ENCODE measurements at places on chromosomes 6 and 20.
A peak's percentile ranks its signal among the peaks of the same experiment; 100 is the strongest.

- peak; percentile 99 for DNase-seq
Observed at GRCh38 chr6:32971581-32972352, 3.4 kb downstream of the BRD2 start.

- no peak for DNase-seq
Observed at GRCh38 chr20:53935344-53936084, 134.9 kb downstream of the BCAS1 start.

- DNase-seq, result no peak
Observed at GRCh38 chr6:107114926-107115694, at the start of gene BEND3. Gene BEND3, minus strand, starts transcription at chr6:107115515. Its CDS starts 16,230 bp downstream, at chr6:107099285.

GRCh38 chr20:25376236-25376635, 14.4 kb downstream of the ABHD12 start:
- no peak for DNase-seq

DNA sequence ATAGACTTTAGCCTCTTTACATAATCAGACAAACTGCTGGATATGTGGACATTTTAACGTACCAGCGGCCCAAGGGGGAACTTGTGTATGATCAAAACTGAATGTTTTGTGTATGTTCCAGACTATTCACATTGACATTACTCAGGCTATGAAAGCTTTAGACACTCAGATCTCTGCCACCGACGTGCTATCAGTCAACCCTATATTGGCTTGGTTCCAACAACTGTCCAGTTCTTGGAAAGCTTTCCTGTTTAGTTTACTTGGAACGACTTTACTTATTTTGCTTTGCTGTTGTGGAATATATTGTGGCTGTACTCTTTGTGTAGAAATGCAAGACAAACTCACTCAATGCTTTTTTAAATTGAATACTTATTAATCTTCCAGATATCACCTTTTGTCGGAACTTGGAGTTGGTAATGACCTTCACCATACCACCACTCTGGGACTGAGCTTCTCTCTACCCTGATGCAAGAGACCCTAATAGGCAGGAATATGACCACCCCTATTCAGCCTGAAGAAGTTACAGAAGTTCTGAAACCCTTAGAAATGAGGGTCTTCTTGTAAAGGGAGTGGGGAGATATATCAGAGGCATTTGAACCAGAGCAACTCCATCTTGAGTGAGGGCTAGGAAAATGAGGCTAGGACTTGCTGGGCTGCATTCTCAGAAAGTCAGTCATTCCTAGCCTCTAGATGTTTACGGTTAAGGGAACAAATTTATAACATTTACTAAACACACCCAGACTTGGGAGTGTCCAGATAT, 49.0 kb upstream of the PAX1 start:
- DNase-seq, result no peak

- no peak for DNase-seq
Observed at GRCh38 chr6:39128106-39128505, 13.1 kb upstream of the SAYSD1 start.

DNA sequence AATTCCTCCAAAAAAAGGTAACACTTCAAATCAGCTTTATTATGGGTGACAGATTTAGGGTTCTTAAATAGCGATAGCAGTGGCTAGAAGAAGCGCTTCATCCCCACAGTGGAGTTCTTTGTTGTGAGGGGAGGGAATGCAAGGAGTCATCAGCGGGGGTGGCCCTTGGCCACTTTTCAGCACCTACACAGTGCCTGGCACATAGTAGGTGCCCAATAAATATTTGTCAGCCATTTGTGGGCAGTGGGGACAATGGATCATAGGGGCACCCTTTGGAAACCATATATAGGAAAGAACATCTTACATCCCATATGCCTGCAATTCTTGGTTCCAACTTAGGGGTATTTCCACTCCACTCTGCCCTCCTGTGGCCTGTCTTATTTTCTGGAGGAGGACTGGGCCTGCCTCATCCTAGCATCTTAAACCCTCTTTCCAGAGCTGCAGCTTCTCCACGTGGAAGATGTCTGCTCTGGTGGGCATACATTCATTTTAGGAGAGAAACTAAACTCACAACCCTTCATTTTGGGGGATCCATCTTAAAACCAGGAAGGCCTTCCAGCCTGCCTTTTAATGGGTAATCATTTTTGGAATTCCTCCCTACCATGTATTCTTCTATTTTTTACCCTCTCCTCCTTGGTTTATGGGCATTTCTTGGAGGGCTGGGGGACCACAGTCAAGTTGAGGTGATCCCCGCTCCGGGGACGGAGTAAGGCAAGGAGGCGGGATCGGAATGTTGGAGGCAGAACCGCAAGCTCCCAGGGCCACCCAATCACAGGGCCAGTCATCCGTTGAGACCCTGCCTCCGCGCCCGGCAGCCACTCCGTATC, 2.6 kb upstream of the GPSM3 start:
- peak; percentile 43 for DNase-seq

DNA sequence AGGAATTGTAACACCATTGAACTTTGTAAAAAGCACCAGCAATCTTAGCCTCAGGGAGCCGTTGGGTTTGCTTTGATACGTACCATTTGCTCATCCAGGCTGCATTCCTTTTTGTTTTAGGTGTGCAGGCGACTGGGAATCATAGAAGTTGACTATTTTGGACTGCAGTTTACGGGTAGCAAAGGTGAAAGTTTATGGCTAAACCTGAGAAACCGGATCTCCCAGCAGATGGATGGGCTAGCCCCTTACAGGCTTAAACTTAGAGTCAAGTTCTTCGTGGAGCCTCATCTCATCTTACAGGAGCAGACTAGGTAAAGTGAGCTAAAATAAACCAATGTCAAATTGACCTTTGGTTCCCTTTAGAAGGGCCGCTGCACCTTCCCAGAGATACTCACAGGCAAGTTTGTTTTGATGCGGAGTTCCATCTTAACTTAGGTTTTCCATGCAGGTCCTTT, 1.6 kb downstream of the MYLIP start:
- DNase-seq, result no peak

DNA sequence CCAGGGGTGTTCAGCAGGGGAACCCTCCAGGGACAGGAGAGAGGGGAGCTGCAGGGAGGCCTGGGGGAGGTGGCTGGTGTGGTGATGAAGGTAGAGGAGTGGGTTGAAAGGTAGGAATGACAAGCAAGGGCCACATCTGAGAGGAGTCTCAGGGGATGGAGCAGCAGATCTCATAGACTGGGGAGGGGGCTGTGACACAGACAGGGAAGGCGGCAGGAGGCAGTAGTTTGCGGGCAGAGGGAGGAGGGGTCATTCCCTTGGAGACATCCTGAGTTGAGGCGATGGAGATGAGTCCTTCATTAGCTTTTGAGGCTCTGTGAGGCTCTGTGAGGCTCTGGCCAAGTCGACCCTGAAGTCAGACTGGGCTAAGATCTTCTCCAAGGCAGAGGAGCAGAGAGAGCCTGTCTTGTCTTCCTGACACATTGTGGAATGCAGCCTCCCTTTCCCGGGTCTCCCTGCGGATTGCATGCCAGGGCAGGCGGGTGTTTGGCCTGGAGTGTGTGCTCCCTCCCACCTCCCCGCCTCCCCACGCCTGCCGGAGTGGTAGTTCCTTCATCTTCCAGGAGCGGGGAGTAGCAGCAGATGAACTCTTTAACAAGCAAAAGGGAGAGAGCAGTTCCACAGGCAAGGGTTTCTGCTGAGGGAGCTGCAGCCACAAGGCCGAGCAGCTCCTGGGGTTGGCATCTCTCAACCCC, 34.3 kb upstream of the MLN start:
- no peak for DNase-seq

DNA sequence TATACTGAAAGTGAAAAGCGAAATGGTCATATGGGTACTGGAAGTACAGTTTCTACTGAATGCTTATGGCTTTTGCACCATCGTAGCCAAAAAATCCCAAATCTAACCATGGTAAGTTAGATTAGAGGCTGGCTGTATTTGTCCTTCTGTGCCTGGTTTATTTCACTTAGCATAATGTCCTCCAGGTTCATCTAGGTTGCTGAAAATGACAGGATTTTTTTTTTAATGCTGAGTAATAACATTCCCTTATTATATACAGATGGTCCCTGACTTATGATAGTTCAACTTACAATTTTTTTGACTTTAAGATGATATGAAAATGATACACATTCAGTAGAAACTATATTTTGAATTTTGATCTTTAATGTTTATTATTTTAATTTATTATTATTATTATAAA, 7.6 kb downstream of the MYCT1 start:
- DNase-seq, result no peak

DNA sequence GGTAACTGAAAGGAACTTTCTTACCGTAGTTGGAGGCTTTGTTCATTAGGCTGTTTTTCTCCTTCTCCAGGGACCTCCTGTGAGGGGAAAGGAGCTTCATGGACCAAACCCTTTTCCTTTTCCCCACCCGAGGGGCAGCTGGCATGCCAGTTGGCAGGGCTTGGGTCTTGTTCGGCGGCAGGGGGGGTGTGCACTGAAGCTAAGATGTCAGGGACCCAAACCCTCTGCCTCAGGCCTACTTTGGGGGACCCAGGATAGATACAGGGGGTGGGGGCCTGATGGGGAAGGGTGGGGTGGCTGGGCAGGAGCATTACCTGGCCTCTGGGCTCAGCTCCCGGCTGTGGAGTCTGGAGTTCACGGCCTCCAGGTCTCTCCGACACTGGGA, 14.9 kb downstream of the CCDC167 start:
- DNase-seq, result no peak

DNA sequence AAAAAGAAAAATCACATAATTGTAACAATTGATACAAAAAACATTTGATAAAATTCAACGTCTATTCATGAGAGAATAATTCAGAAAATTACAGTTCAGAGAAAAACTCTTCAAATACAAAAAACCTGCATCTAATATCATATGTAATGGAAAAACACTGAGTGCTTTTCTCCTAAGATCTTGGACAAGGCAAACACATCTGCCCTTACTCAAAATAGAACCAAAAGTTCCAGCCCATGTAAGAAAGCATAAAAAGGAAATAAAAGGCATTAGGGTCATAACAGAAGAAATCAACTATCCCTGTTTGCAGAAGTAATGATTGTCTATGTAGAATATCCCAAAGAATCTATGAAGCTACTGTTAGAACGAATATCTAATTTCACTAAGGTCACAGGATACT, 721.4 kb downstream of the RFPL4B start:
- DNase-seq, result no peak

DNA sequence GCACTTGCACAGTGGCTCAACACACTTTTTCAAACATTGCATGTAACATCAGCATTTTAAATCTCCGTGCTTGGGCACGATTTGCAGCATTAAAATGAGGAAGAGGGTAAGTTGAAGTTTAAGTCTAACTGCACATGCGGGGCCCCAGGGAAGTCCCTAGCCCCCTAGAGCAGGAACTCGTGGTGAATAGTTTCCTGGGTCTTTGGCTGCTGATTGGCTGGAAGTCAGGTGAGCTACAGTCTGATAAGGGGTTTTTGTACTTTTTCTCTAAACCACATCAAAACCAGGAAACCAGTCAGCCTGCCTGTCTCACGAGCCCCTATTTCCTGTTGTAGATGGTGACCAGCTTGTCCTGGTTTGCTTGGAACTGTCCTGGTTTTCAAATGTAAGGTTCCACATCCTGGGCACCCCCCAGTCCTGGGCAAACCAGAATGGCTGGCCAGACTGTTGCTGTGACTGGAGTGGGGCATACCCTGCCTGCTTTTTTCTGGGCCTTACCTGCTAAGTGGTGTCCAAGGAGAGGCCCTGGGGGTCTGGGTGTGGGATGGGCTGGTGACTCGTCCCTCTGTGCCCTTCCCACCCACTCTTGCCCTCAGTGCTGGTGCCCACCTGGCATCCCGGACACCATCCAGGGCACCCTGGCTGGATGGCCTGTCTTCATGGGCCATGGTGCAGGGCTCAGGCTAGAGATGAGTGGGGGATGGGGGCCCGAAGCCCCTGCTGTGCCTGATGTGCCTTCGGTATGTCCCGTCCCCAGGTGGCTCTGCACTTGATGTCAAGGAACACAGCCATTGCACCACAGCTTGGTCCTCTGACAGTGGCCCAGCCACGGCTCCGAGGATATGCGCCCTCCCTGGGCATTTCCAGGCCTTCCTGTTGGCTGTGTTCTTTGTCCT, 31.8 kb downstream of the SUN5 start:
- peak; percentile 47 for DNase-seq

DNA sequence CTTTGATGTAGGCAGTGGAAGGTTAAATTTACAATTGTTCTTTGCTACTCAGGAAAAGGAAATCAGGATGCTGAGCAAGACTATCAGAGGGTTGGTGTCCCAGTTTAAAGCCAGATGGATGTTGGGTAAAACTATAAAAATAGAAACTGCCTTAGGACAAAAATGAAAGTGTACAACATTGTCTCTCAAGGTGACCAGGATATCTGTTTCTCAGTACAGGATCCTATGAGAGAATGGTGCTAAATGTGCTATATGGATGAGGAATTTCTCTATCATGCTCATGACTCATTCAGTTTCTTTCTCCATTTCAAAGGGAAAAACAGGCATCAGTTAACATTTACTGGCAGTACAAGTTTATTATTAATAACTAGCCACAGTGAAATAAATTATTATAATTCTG, 534.2 kb upstream of the GJE1 start:
- DNase-seq, result no peak

DNA sequence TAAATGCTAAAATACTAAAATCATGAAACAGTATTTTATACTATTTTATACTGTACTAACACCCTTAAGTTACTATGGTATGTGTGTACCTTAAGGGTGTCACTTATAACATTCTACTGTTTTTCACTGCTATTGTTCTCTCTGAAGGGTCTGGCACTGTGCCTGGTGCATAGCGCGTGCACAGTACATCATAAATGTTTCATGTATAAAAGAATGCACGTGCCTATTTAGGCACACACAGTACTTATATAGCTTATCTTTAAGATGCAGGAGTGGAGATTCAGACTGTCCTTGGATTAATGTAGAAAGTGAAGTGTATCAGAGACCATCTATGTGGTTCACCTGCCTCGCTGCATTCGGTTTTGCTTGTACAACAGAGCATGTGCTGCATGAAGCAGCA, 64.0 kb upstream of the SGK1 start:
- no peak for DNase-seq

DNA sequence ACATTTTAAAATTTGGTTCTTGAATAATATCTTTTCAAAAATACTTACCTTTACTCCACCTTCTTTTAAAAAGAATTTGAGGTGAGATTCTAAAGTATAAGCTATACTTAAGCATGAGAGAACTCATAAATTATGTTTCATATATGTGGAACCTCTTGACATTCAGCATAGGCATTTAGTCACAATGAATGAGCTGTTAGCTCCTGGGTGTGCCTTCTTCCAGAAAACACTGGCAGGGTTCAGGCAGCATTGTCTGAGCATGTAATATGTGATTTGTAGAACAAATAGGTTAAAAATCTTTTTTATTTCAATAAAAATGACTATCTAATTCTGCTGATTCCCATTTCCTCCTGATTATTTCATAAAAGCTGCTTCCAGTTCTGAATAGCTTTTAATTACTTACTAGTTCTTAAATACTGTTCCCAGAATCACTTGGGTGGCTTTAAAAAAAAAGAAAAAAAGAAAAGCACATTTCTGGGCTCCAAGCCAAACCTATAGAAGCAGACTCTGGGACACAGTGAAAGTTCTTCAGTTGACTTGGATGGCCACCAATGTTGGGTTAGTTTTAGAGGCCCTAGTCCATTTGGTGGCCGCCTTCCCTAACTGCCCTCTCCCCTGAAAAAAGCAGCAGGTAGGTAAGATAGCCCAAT, 20.2 kb downstream of the RNF8 start:
- no peak for DNase-seq

GRCh38 chr20:16621435-16622141, 48.3 kb upstream of the KIF16B start:
- DNase-seq, result no peak
